Common myeloid progenitor, CD34-positive (primary cell): ENCODE measurements at places on chromosomes 2 and 18.
A peak's percentile ranks its signal among the peaks of the same experiment; 100 is the strongest.

GRCh38 chr2:109332880-109333279 lies 203.9 kb downstream of the SH3RF3 start:
- no peaks in the 10 kb centered on the region for H3K27me3 ChIP-seq
- H3K27ac ChIP-seq = no peak overlapping the region
- no peak overlapping the region for H3K4me3 ChIP-seq
- H3K4me1 ChIP-seq = peaks cover 80% of the 10 kb centered on the region
- no peaks in the 10 kb centered on the region for H3K36me3 ChIP-seq

- no peak overlapping the region for H3K4me3 ChIP-seq
- H3K27ac ChIP-seq = peak overlapping the region; percentile 54
- peak; percentile 49 for DNase-seq
Measured at GRCh38 chr18:9095297-9096006, 7.0 kb upstream of the NDUFV2 start.

DNA sequence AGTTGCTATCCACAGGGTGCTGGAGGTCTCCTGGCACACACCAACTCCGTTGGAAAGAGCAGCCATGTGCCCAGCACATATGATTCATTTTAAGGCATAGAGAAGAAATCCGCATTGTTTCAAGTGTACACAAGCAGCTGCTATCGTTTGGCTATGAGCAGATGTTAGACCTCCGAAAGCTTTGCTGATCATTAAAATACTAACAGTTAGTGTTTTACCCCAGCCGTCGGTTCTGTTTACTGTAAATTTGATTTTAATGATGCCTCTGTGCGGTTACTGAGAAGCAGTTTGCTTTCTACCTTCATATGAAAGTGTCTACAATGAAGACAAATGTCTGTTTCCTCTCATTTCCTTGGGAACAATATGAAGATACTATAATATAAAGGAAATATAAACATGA lies 154.9 kb downstream of the PTGR3 start:
- no peak for DNase-seq
- H3K27me3 ChIP-seq = no peaks in the 10 kb centered on the region
- no peaks in the 10 kb centered on the region for H3K4me1 ChIP-seq
- no peak overlapping the region for H3K4me3 ChIP-seq

GRCh38 chr2:134402410-134402809 lies 148.5 kb downstream of the MGAT5 start:
- H3K4me3 ChIP-seq = no peak overlapping the region
- H3K27ac ChIP-seq = no peak overlapping the region
- no peak for DNase-seq
- H3K4me1 ChIP-seq = no peaks in the 10 kb centered on the region
- H3K27me3 ChIP-seq = no peaks in the 10 kb centered on the region
- peaks cover 3% of the 10 kb centered on the region for H3K36me3 ChIP-seq

DNA sequence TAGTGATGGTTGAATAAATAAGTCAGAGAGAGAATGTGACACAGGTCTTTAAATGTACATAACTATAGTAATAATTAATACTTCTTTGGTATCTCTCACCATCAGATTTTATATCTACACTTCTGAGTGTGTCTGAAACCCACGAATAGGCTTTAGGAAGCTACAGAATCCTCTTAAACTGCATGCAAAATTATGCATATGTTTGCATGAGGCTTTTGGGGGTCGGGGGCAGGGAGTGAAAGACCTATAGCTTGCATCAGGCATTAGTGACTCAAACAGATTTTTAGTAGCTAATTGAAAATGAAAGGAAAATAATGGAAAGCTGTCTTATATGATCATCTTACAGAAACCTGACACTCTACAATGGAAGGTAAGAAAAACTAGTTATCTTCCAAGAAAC lies 14.9 kb downstream of the LRPPRC start:
- no peaks in the 10 kb centered on the region for H3K27me3 ChIP-seq
- no peak overlapping the region for H3K4me3 ChIP-seq
- H3K4me1 ChIP-seq = no peaks in the 10 kb centered on the region
- peaks cover 10% of the 10 kb centered on the region for H3K36me3 ChIP-seq
- H3K27ac ChIP-seq = no peak overlapping the region

DNA sequence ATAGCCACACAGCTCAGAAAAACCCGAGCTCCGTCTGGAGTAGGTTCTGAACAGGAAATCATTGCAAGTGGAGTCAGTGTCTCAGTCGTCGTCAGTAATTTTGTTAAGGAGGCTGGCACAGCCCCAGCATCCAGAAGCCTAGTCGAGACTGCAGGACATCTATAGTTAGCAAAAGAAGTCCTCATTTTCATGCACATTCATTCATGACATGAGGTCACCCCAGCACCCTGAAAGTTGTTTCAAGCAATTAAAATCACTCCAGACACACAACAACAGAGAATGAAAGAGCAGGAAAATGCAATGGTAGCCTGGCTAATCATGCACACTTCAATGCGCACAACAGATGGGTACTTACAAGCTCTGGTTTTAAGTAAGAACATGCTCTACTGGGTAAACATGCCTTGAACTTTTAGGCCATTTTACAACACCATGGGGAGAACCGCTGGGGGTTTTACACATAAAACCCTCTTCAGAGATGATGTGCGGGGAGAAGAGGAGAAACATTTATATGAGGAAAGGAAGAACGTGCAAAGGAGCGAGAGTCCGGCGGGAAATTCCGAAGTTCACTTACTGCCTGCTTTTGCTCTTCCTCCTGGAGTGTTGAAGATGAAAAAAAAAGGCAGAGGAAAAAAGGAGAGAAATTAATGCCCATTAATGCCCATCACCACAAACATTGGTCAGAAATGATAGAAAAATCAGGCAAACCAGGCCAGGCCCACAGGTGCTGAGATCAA lies 77.4 kb upstream of the DNMT3A start:
- no peak overlapping the region for H3K27ac ChIP-seq
- H3K27me3 ChIP-seq = no peaks in the 10 kb centered on the region
- peaks cover 9% of the 10 kb centered on the region for H3K4me1 ChIP-seq
- no peaks in the 10 kb centered on the region for H3K36me3 ChIP-seq
- no peak overlapping the region for H3K4me3 ChIP-seq
- DNase-seq = no peak

- no peak overlapping the region for H3K27ac ChIP-seq
- no peaks in the 10 kb centered on the region for H3K36me3 ChIP-seq
- peaks cover 2% of the 10 kb centered on the region for H3K27me3 ChIP-seq
- H3K4me3 ChIP-seq = no peak overlapping the region
- H3K4me1 ChIP-seq = no peaks in the 10 kb centered on the region
- DNase-seq = no peak
Measured at GRCh38 chr2:115303-115702, 69.0 kb upstream of the FAM110C start.

GRCh38 chr18:52343731-52344340 lies 3.8 kb downstream of the DCC start:
- no peaks in the 10 kb centered on the region for H3K36me3 ChIP-seq
- no peak overlapping the region for H3K27ac ChIP-seq
- DNase-seq = no peak
- H3K4me3 ChIP-seq = no peak overlapping the region
- no peaks in the 10 kb centered on the region for H3K4me1 ChIP-seq

GRCh38 chr2:165594231-165594934 lies 124.9 kb downstream of the CSRNP3 start:
- no peak overlapping the region for H3K27ac ChIP-seq
- no peaks in the 10 kb centered on the region for H3K36me3 ChIP-seq
- no peak for DNase-seq
- no peaks in the 10 kb centered on the region for H3K27me3 ChIP-seq
- H3K4me1 ChIP-seq = peaks cover 9% of the 10 kb centered on the region
- H3K4me3 ChIP-seq = no peak overlapping the region

- no peaks in the 10 kb centered on the region for H3K27me3 ChIP-seq
- H3K27ac ChIP-seq = no peak overlapping the region
- DNase-seq = no peak
- H3K4me3 ChIP-seq = no peak overlapping the region
- no peaks in the 10 kb centered on the region for H3K4me1 ChIP-seq
Measured at GRCh38 chr2:199409759-199410529, 47.8 kb downstream of the SATB2 start.

- no peaks in the 10 kb centered on the region for H3K36me3 ChIP-seq
- no peak for DNase-seq
- no peak overlapping the region for H3K4me3 ChIP-seq
- no peaks in the 10 kb centered on the region for H3K4me1 ChIP-seq
- H3K27ac ChIP-seq = no peak overlapping the region
Measured at GRCh38 chr2:35495182-35495581, 860.4 kb upstream of the CRIM1 start.

DNA sequence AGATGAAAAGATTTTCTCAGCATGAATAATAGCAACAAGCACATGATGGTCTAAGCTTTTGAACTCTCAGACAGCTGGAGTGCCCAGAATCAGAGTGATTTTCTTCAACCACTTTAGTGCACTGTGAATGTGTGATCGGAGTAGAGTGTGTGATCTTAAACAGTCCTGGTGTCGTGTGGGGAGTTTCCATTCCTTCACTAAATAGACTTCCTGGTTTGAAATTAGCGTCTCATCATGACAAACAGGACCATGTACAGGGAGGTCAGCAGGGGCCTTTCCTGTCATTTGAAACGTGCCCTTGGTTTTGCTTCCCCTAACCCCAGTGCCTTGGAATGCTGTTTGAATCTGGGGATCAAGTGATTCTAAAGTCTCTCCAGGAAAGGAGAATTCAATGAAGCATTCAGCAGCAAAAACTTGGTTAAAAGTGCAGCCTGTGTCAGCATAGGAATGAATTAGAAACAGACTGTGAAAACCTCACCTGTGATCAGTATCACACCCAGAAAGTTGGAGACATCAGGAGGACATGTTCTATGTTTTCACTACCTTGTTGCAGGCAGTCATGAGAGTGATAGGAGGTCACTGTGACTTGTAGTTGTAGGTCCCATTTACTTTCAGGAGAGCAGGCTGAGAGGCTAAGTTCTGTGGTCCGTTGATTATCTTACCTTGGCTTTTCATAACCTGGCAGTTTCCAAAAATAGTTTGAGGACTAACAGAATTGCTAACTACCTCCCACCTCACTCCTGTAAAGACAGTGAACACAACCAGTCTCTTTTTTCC lies 400.3 kb downstream of the MTX2 start:
- no peaks in the 10 kb centered on the region for H3K4me1 ChIP-seq
- no peak overlapping the region for H3K4me3 ChIP-seq
- H3K36me3 ChIP-seq = no peaks in the 10 kb centered on the region
- no peaks in the 10 kb centered on the region for H3K27me3 ChIP-seq
- DNase-seq = no peak
- H3K27ac ChIP-seq = no peak overlapping the region

DNA sequence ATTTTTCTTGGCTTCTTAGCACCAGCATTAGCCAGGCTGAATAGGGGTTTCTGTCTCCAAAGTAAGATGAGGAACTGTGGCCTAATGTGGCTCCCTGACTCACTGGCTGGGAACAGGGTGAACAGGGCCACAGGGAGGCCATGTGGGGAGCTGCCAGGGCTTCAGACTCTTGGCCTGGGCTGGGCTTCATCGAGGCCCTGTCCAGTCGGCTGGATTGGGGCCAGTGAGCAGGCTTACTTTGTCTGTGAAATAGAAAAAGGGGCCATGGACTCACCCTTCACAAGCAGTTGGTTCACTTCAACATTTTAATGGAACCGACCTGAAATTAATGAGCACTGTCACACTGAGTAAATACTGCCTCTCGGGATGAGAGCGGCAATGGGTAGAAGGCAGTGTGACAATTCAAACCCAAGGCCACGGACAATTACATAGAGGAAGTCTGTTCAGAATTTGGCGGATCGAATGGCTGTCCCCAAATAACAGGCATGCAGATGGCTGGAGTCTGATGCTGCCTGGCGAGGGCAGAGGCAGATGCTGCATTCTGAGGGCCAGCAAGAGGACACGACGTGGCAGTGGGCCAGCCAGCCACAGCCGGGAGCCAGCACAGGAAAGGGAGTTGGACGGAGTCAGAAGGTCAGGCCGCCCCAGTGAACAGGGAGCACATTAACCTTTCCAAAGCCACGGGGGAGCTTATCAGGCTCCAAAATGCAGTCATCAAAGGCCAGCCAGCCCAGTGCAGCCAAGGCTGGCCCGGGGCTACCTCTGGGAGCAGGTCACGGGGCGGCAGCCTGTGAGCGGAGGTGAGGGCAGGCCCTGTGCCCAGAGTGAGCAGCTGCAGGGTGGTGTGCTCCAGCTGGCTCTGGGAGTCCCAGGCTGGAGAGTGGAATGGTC lies 146.6 kb upstream of the REV1 start:
- H3K27ac ChIP-seq = no peak overlapping the region
- no peaks in the 10 kb centered on the region for H3K27me3 ChIP-seq
- H3K36me3 ChIP-seq = no peaks in the 10 kb centered on the region
- no peak overlapping the region for H3K4me3 ChIP-seq

DNA sequence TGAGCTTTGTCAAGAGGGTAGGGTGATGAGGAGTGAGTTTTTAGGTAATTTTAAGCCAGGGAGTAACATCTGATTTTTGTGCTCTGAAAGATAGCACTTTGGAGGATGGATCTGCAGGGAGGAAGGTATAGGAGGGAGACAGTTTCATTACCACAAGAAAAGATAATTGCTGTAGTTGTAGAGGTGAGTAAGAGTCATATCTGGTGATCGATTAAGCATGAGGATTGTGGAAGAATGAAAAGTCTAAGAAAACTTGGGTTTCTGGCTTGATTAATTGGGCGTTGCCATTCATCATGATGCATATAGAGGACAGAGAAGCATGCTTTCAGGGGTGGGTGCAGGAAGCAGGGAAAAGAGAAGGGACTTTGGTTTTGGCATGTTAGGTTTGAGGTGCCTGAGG lies 18.5 kb downstream of the KCMF1 start:
- no peak overlapping the region for H3K4me3 ChIP-seq
- H3K27me3 ChIP-seq = no peaks in the 10 kb centered on the region
- peaks cover 2% of the 10 kb centered on the region for H3K4me1 ChIP-seq
- DNase-seq = no peak

DNA sequence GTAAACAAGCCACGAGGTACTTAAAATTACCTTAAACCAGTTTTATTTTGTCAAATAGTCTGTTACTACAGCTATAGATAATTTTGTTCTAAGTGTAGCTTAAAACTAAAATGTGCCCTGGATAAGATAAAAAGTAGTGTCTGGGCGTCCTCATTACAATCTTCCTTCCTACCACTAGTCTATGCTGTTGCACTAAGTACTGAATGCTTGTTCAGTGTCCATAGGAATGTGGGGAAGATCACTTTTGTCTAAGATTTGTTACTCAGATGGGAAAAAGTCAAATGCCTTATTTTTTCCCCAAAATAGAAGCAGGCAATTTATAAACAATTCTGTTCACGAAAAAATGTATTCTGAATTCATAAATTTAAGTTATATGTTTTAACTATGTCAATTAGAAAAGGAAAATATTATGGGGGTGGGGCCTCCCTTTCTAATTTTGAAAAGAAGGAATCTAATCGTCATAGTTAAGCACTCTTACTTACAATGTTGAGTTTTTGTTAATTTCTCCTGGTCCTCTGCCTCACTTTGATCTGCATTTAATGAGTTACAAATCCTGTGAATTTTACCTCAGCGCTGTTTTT lies 140.4 kb upstream of the VRK2 start:
- DNase-seq = peak; percentile 64
- H3K27me3 ChIP-seq = no peaks in the 10 kb centered on the region
- no peak overlapping the region for H3K4me3 ChIP-seq
- no peaks in the 10 kb centered on the region for H3K36me3 ChIP-seq
- no peak overlapping the region for H3K27ac ChIP-seq

- DNase-seq = peak; percentile 96
- no peaks in the 10 kb centered on the region for H3K27me3 ChIP-seq
- H3K36me3 ChIP-seq = no peaks in the 10 kb centered on the region
- H3K4me3 ChIP-seq = no peak overlapping the region
- H3K4me1 ChIP-seq = peaks cover 39% of the 10 kb centered on the region
Measured at GRCh38 chr2:181787310-181788048, 104.1 kb upstream of the ITPRID2 start.

- no peak overlapping the region for H3K27ac ChIP-seq
- no peaks in the 10 kb centered on the region for H3K36me3 ChIP-seq
- peaks cover 4% of the 10 kb centered on the region for H3K4me1 ChIP-seq
- no peak overlapping the region for H3K4me3 ChIP-seq
- H3K27me3 ChIP-seq = no peaks in the 10 kb centered on the region
Measured at GRCh38 chr2:62267696-62268095, 71.8 kb downstream of the B3GNT2 start.

GRCh38 chr2:186569897-186570296 lies 20.0 kb upstream of the ITGAV start:
- H3K27me3 ChIP-seq = no peaks in the 10 kb centered on the region
- no peak for DNase-seq
- H3K4me1 ChIP-seq = no peaks in the 10 kb centered on the region
- H3K4me3 ChIP-seq = no peak overlapping the region
- H3K27ac ChIP-seq = no peak overlapping the region
